CD4-positive, alpha-beta T cell treated with Interleukin-15 for 4 hours (primary cell): ENCODE measurements at places on chromosomes 12 and 14.

DNA sequence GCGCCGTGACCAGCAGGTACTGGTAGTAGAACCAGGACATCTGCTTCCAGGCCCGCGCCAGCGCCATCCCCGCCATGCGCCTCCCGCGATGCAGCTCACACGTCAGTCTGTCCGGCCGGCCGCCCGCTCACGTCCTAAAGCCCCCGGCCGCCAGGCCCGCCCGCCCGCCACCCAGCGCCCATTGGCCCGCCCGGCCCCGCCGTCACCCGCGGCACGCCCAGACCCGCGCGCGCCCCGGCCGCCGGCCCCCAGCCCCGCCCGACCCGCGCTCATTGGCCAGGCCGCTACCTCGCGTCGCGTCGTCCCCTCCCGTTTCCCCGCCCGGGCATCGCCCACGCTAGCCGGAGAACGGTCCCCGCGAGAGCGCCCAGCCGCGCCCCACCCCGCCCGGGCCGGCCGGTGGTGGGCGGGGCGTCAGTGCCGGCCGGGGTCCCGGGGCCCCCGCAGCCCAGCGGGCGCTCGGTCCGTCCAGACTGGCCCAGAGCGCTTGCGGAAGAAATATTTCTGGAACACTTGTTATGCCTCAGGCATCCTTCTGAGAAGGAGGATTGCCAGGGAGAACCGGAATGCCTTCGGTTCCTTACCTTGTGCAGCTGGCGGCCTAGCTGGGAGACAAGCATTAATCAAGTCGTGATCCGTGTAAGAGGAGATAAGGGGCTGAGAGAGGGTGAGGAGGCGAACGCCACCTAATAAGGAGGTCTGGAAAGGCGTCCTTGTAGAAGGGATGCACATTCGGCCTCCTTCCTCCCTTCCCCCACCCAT lies at the start of gene SPTSSA:
Gene SPTSSA (minus strand): TSS at position 109 of the 762 bp plus-strand sequence. CDS start 33 bp downstream, at position 76.
- DNase-seq = peak; percentile 84

DNA sequence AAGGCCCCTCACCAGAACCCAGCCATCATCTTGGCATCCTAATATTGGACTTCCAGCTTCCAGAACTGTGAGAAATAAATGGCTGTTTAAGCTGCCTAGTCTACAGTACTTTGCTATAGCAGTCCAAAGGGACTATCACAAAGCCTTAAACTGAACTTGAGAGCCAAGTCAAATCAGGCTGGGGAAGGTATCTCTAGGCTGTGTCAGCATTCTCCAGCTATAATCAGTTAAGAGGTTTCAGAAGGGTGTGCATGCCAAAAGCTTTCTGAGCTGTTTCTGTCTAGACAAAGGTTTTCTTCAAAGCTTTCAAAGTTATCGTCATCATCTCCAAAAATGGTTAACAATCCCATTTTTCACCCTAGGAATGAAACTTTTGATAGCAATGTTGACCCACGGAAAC lies 7.6 kb downstream of the ASCL4 start:
- DNase-seq = no peak

DNA sequence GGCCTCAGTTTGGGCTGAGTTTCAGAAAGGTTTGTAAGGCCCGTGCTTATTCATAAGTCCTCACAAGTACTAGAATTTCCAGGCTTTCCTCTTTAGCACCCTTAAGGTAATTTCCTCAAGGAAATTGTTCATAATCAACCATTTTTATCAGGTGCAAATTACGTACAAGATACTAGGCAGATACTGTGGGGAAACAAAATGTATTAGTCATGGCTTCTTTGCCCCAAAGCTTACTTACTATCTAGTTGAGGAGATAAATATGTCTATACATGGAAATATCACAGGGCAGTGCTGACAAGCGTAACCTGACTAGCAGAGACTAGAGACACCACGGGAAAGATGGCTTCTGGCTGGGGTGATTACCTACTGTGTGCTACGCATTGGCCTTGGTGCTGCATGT lies 22.5 kb downstream of the MAX start:
- no peak for DNase-seq

DNA sequence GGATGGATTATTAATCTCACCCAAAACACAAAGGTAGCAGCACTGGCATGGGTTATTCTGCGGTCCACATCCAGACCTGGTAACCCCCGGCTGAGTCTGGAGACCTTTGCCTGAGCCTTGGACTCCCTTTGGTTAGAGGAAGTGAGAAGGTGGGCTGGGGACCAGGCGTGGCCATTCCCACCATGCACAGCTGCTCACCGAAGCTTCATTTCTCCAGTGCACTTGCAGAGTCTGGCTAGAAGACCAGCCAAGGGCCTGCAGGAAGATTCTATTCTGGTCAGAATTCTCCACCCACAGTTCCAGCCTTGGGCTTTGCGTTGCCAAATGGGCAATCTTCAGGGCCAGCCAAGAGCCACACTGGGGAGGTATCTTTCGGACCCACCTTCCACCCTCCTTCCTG lies 73.0 kb downstream of the LGMN start:
- DNase-seq = no peak

DNA sequence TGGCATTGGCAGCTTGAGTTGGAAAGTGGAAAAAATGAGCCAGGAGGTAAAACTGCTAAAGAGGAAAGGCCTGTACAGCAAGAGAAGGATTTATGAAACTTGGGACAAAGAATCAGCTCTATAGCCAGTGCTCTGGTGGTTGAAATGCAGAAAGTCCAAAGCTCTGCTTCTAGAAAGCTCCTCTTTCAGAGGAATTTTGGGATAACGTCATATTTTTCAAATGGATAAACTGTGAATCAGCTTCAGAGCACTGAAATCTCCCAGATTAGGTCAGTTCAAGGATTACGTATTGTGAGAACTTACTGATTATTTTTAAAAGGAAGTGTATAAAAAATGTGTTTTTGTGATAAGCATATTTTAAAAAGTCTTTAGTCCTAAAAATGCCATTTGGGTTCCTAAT lies 203.1 kb upstream of the CNOT2 start:
- no peak for DNase-seq
